ENCODE measurements at places on chromosomes 12 and 14. TPM values are rescaled to one million over a fixed set of nuclear protein-coding genes. Genes with fewer than 3 reads are reported as not detected.
A peak's percentile ranks its signal among the peaks of the same experiment; 100 is the strongest.

ADCY6 gene
- polyA plus RNA-seq: 35.9 TPM

TCHP gene
- polyA plus RNA-seq: 21.0 TPM

POTEG gene
- not detected for polyA plus RNA-seq

PZP gene
- polyA plus RNA-seq: 0.68 TPM

E2F7 gene
- polyA plus RNA-seq: 2.9 TPM

ADGRD1 gene
- polyA plus RNA-seq: 9.5 TPM

P2RX2 gene
- polyA plus RNA-seq: not detected

RHEBL1 gene
- 1.6 TPM for polyA plus RNA-seq

GRCh38 chr14:31207287-31207754 is 272 bp downstream of the HECTD1 start:
- DNase-seq: no peak

DNA sequence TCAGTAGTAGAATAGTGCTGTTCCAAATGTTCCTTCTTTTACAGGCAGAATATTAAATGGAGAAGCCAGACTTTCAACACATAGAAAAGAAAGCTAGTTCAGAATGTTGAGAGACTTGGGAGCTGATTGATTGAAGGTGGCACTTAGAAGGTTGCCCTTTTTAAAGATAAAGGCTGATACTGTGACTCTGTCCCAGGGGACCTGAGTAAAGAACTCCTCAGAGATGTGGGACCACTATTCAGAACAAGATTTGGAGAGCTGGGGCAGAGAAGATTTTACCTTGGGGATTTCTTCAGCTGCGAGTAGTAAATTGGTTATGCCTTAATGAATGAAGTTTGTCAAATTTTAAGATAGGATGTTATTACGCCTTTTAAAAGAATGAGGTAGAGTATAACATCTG is 21.4 kb upstream of the BTG1 start:
- no peak for DNase-seq

DNA sequence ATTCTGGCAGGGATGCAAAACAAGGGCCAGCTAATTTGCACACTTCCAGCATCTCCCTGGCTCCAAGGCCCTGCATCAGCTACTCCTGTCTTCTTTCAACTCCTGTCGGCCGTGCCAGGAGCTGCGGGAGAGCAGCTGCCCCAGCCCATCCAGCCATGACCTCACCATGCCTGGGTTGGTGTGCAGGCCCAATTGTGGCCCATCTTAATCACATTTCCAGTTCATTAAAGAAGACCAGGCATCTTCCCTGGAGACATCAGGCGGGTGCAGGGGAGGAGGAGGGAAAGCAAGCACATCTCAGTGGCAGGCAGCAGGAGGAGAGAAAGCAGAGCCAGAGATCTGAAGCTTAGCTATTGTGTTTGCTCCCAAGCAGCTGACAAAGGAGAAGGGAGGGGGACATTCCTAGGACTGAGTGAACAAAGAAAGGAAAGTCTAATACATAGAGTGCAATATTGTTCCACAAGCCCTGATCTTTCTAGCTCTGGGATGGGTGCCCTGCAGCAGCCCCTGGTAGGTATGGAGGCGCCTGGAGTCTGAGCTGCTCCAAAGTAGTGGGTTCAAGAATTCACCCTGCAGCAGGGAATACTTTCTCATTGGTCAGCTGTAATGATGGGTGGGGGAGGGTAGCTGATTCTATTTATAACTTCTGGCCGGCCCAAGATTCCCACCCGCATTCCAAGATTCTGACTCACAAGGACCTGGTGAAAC is 40.1 kb downstream of the VWF start:
- DNase-seq: no peak

GRCh38 chr14:50937325-50937724 is 7.0 kb downstream of the PYGL start:
- DNase-seq: no peak

GRCh38 chr14:65832431-65833266 is 420.1 kb downstream of the FUT8 start:
- DNase-seq: no peak

DNA sequence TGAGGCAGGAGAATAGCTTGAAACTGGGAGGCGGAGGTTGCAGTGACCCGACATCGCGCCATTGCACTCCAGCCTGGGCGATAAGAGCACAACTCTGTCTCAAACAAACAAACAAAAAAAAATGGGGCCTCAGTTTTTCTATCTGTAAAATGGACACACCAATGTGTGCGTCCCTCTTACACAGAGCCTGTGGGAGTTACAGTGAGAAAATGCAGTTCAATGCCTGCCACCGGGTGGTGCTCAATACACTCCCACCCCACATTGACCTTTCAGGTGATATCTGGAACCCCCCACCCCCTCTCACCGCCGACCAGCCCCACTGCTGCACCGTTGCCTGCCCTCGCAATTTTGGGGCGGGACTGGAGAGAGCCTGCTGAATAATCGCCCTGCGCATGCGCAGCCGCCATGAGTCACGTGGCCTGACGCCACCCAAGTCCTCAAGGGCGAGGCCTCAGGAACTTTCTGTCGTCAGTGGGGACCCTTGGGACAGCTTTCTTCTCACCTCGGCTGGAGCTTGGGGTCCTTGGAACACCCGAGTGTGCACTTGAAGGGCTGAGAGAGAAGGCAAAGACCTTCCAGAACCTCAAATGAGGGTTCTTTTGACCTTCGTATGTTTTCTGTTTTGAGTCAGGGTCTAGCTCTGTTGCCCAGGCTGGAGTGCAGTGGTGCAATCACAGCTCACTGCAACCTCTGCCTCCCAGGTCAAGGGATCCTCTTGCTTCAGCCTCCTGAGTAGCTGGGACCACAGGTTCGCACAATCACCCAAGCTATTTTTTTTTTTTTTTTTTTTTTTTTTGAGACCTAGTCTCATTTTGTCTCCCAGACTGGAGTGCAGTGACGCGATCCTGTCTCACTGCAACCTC is 14.6 kb upstream of the CABP1 start:
- DNase-seq: no peak

DNA sequence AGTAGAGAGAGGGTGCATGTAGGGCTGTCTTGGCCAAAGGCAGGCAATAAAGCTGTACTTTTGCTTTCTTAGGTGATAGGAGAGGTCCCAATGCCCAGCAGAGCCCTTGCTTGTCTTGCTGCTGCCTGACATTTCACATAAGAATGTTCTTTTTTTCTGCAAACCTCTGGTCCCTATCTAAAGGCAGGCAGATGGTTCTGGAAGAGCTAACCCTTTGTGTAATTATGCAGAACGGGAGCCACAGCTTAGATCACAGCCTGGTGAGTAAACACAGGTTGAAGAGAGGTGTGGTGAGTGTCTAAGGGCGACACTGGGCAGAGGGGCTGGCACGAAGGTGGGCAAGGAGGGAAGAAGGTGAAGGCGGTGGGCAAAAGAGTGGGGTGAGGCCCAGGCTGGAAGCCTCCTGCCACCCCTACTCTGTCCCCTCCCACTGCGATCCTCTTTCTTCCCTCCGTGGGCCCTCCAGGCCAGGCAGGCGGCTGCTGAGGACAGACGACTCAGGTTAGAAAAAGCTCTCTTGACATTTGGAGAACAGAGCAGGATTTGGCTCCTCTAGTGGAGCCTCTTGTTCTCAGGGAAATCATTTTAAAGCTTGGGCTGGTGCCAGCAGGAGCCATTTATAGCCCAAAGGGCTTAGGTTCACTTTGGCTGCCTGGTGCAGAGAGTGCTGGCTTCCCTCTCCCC is 42.8 kb downstream of the PRMT8 start:
- DNase-seq: peak; percentile 4

- DNase-seq: no peak
Measured at GRCh38 chr12:42962384-42962783, 372.8 kb upstream of the PRICKLE1 start.

- DNase-seq: no peak
Measured at GRCh38 chr14:106442857-106443256, 916.5 kb downstream of the TMEM121 start.

- DNase-seq: no peak
Measured at GRCh38 chr12:49664591-49665239, 41.4 kb downstream of the PRPF40B start.

DNA sequence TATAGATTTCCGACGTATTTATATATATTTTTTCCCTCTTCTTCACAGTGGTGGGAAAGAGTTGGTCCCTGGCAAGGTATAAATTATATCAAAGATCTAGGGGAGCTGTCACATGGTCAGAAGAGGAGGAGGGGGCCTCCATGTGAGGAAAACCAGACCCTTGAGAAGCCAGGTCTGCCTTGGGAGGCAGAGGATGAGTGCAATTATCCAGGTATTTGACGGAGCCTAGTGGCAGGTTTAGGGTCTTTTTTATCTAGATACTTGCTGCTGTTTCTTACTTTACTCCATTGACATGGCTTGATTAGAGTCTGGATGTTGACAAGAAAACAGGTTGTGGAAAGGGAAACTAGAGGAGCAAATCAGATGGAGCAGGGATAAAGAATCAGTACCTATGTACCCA is 5.5 kb downstream of the COPZ1 start:
- DNase-seq: no peak

- DNase-seq: no peak
Measured at GRCh38 chr12:32921397-32921796, 24.8 kb upstream of the PKP2 start.

DNA sequence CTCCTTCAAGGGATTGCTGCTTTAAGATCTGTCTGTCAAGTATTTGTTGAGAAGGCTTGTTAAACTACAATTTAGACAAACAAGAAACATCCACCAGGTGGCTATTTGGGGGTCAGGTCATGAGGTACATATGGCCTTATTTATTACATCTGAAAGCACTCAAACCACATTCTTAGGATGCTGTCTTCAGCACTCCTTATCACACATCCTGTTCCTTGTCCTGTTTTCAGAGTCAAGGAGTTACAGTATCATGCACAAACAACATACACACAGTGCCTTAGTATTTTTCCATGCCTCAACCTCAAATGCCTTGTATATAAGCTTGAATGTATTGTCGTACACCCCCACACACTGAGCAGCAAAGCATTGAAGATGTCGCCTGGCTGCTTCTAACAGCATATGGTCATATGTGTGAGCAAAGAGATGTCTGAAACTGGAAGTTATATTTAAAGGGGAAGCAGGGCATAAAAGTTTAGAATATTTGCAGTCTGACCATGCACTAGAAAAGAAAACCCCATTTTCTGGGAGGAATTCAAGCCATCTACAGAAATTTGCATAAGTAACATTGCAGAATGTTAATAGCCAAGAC is 83.8 kb downstream of the KCNMB4 start:
- DNase-seq: no peak

DNA sequence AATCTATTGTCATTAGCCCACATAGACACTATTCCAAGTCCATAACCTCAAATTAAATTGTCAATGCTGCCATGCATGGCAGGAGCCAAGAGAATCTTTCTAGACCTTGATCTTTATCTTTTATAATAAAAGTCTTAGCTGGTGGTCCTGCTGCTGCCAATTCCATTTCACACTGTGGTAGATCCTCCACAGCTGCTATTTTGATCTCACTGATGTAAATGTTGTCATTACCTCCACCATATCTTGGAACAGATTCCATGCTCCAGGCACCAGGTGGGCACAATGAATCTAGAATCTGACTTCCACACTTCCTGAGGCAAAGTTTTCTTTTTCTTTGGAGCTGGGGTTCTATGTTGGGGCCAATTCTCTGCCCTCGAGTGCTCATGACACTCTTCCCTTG is 161.2 kb downstream of the TMTC3 start:
- no peak for DNase-seq

DNA sequence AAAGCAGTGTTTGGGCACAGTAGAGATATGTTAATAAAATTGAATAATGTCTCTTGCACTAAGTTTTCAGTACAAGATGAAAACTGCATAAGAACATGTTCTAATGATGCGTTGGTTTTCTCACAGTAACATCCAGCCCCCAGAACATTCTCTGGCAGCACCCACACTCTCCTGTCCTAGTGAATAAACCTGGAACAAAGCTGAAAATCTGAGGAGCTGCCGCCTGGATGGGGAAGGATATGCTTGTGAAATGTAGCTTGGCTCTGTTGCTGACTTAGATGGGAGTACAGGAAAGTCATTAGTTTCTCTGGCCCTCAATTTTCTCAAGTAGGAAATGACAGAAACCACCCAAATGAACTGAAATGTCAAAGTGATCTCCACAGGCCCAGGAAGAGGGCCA is 323.8 kb downstream of the APAF1 start:
- no peak for DNase-seq

Data from forelimb muscle (tissue), 1 donor.